ENCODE measurements at places on chromosomes 7 and 10.

GRCh38 chr10:103692952-103693811 is 162.2 kb downstream of the SH3PXD2A start:
- no peak for DNase-seq

DNA sequence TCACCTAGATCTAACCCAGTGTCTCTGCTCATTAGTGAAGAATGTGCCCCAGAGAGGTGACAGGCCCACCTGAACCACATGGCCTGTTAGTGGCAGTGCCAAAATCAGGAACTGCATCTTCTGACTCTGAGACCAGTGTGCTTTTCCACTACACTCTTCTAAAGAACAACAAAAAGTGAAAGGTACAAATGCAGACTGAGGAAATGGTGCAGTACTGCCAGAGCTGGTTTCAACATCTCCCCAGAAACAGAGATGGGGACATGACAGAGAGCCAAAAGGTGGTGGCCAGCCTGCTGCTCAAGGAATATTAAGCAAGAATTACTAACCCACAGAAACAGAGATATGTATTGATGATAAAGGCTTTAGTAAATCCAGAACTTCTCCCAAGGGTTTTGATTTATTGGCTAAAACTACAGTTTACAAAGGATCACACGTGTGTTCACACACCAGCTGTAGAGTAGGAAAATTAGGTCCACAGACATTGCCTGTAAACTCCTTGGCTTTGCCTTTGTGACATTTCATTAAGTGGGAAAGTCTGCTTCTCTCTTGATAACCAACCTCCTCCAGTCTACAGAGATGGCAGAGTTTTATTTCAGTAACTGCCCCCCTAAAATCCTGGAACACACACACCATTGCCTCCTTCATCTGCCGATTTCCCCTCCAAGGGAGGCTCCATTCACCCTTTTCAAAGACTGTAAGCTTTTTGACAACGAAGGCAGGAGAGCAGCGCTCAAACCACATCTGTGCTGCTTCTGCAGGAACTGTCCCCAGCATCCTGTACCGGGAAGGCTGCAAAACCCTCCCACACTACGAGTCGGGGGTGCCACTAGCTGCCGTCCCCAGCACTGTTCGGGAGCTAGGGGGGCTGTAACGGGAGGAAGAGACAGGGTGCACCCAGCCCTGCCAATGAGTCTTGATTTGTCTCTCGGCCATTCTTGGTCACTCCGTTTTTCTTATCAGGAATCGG is 29.8 kb downstream of the GSDME start:
- DNase-seq: no peak

GRCh38 chr10:88522715-88523114 is 60.4 kb downstream of the RNLS start:
- no peak for DNase-seq

DNA sequence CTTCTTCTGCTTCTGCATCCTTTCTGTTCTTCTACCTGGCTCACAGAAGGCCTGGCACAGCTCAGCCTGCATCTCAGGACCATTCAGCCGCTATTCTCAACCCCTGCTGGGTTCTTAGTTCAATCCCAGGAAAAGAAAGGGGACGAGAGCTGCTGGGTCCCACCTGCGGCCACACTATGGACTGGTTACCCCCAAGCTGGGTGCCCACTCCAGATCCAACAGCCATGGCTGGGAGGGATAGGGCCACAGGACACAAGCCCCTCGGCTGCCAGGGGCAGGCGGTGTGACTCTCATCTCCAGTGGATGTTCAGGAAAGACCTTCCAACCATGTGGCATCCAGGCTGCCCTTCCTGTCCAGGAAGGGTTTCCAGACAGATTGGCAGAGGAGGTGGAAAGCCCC is 97.6 kb upstream of the NMT2 start:
- DNase-seq: no peak

DNA sequence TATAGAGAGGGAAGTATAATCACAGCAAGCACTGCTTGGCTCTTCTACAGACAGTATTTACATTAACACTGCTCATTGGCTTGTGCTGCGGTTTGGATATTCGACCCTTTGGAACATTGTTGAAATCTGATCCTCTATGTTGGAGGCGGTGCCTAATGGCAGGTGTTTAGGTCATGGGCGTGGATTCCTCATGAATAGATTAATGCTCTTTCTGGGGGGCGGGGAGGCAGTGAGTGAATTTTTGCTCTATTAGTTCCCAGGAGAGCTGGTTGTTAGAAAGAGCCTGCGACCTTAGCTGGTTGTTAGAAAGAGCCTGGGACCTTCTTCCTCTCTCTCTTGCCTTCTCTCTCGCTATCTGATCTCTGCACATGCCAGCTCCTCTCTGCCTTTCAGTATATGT is 77.3 kb upstream of the SVIL start:
- DNase-seq: peak; percentile 76

GRCh38 chr7:44376429-44377133 is 51.2 kb upstream of the CAMK2B start:
- DNase-seq: no peak

GRCh38 chr7:37417107-37417474 is 31.6 kb downstream of the ELMO1 start:
- DNase-seq: no peak

DNA sequence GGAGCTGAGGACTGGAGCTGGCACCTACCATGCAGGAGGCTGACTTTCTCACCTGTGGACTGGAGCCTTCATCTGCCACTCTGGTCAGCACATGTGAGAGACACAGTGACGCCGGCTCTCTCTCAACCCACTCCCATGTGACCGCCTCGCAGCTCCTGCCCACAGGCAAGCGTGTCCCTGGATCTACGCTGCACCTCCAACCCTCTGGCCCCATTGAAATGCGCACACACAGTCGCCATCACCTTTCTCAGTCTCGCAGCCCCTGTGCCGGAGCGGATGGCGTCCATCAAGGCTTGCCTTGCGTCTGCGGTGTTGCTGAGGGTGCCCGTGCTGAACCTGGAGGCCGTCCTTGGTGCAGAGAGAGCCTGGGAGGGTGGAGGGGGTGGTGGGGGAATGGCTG is 242.2 kb upstream of the GRB10 start:
- DNase-seq: no peak

GRCh38 chr10:103657061-103657591 is 163.6 kb downstream of the NEURL1 start:
- no peak for DNase-seq

DNA sequence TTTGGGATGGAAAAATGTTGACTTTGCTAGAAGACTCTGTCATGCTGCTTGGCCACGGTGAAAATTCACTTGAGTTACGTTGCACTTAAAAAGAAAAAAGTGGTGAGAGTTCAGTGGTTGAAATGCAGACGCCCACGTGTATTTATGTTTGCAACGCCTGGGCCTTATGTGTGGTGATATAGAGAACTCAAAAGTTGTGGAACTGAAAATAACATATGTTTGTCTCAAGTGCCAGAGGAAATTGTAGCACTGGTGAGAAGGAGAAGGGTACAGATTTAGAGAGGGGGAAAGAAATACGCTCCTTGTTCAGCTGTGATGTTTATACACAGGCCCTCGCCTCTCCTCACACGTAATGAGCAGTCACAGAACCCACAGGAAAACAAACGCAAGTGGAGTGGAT is 73.6 kb downstream of the EMX2 start:
- DNase-seq: no peak

DNA sequence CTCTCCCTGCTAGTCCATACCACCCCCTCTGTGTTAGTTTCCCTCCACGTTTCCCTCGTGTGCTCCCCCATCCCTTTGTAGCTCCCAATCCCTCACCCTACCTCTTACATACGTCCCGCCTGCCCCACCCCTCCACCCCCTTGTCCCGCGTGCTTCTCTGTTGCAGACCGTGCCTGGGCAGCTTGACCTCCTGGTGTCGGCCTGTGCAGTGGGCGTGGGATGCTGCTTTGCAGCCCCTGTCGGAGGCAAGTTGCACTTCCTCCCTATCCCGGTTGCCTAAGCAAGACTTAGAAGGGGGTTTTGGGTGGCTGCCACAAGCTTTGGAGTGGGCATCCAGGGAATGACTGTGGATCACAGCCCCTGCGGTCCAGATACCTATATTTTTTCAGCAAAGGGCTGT is 7.7 kb downstream of the CLCN1 start:
- no peak for DNase-seq

DNA sequence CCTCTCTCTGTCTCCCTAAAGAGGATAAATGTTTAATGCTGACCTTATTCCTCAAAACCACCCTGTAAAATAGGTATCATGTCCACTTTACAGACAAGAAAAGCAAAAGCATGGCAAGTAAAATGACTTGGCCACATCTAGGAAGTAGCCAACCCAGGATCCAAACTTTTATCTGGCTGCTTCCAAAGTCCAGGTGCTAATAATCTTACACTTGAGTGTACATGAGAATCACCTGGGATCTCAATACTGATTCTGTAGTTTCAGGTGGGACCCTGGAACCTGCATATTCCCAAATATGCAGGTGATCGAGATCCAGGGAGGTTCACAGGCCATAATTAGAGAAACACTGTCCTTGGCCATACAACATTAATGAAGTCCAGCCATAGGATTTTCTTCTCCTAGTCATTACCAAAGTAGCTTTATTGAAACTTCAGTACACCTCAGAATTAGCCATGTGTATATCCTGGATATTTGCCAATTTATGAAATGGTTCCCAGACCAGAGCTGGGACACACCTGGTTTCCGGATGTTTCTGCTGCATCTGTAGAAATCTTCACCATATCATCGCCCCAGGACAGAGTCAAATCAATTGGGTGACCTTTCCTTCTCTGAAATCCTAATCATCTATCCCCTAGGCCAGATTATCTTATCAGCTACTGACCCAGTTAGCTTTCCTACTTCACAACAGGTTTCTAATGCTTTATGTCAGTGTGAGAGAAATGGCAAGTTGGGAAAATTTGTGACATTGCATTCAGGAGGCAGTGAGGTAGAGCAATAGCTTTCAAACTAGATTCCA is 119.1 kb upstream of the KMT2E start:
- DNase-seq: no peak

DNA sequence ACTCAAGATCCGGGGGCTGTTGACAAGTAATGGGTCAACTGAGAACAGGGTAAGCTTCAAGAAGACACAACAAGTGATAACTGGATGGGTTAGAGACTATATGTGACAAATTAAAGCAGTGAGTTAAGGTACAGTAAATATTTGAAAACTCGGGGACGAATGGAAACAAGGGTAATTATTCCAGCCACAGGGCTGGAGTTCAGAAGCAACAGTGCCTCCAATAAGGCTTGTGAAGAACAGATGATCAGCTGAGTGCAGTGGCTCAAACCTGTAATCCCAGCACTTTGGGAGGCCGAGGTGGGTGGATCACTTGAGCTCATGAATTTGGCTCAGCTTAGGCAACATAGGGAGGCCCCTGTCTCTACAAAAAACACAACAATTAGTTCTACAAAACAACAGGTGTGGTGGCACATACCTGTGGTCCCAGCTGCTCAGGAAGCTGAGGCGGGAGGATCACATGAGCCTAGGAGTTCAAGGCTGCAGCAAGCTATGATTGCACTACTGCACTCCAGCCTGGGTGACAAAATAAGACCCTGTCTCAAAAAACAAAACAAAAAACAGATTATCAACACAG is 20.5 kb upstream of the DLD start:
- DNase-seq: no peak

DNA sequence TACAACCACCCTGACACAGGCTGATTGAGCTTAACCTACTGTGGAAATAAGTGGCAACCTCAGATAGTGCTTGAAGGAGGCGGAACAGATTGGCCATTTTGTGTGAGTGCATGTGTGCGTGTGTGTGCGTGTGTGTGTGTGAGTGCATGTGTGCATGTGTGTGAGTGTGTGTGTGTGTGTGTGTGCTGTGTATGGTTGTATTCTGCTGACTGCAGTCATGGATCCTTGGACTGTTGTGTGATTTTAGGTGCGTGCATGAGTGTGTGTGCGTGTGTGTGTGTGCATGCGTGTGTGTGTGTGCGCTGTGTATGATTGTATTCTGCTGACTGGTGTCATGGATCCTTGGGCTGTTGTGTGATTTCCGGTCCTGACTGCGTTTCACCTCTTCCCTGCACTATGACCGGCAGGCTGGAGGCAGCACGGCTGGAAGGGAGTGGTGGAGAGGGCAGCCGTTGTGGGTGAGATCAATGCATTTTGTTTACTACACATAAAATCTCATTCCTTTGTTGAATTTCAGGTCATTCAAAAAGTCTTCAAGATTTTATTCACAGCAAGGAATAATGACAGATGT is 6.3 kb downstream of the IQCE start:
- DNase-seq: no peak

DNA sequence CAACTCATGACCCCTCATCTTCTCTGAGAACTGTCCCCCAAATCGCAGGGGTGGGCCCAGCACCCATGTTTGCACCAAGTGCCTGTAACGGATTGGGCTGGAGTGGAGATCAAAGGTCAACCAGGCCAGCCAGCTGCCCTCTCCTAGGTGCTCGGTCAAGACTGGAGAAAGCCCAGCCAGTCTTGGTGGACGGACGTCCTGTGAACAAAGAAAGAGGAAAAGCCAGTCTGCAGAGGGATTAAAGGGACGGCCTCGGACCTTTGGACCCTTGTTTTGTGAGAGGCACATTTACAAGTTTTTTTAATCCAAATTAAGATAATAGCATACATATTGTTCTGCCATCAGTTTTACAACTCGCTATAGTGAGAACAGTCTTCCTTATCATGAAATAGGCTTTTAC is 31.7 kb upstream of the GALNTL5 start:
- no peak for DNase-seq

GRCh38 chr10:61662794-61663259 is at the start of gene CABCOCO1:
Gene CABCOCO1, plus strand, starts transcription at chr10:61662929. Its CDS starts 44 bp downstream, at chr10:61662973.
- no peak for DNase-seq

GRCh38 chr10:12351889-12352288 is 2.5 kb downstream of the CAMK1D start:
- DNase-seq: no peak

DNA sequence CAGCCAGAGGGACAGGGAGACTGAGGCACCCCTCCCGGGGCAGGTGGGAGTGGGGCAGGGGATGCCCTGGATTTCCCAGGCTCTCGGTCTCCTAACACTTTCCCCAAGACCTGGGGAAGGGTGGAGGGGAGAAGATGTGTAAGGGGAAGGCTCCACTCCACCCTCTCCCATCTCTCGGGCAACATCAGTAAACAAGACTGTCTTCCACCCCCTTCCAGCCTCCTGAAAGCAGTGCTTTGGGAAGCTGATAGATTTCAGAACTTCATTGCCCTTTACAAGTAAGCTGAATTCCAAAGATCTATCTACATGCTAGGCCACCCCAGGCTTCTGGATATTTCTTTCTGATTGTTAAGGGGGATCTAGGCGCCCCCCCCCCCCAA is 3.7 kb downstream of the FLNC start:
- DNase-seq: no peak

- no peak for DNase-seq
These were observed 226.5 kb downstream of the FANK1 start for GRCh38 chr10:126122881-126123280.

GRCh38 chr10:43299579-43299978 is 32.7 kb upstream of the RASGEF1A start:
- DNase-seq: no peak

DNA sequence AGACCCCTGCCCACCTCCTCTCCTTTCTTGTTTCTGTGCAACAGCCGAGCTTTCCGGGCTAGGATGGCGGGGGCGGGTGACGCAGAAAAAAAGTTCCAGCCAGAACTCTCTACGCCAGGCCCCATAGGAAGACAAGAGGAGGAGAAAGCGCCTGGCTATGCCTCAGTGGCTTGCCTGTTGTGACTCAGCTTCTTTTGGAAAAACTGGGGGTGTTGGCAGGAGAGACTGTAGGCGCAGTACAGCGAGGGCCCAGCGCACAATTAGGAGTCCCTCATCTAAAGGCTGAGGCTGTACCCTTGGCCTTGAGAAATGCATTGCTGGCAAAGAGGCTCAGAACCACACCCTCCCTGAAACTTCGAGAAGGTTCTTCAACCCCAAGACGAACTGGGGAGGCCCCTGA is 28.0 kb upstream of the KPNA7 start:
- no peak for DNase-seq

Measured in NCI-H2107 (cell line).